ENCODE measurements at places on chromosomes 1 and 21.

GRCh38 chr21:33712022-33712803 is 69.9 kb downstream of the ITSN1 start:
- DNase-seq = no peak

GRCh38 chr1:161139766-161140165 is 7.3 kb upstream of the DEDD start:
- no peak for DNase-seq

DNA sequence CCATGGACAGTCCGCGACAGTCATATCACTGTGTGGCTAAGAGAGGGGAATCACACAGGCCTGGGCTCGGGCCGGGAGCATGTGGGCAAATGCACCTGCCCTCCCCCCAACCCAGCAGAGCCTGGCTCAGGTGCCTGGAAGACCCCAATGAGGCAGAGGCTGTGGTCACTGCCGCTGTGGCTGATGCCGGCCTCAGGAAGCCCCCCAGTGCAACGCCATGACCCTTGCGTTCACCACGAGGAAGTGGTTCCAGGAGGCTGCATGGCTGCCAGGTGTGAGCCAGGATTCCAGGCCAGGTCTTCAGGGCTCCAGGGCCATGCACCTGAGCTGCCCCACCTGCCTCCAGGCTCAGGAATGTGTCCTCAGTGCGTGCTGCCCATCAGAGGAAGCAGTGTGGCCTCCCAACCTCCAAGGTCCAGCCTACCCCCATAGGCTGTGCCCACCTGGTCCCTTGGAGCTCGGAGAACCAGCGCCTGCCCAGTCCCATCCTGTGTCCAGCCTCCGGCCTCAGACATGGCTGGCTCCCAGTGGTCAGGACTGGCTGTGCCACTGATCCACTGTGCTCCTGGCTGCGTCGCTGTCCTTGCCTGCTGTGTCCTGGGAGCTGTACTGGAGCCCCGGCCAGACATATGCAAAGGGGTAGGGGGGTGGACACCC is 8.0 kb downstream of the ARHGEF16 start:
- no peak for DNase-seq

GRCh38 chr1:246809473-246809872 is 85.3 kb downstream of the SCCPDH start:
- no peak for DNase-seq
